ENCODE measurements at places on chromosomes 16 and 17.

DNA sequence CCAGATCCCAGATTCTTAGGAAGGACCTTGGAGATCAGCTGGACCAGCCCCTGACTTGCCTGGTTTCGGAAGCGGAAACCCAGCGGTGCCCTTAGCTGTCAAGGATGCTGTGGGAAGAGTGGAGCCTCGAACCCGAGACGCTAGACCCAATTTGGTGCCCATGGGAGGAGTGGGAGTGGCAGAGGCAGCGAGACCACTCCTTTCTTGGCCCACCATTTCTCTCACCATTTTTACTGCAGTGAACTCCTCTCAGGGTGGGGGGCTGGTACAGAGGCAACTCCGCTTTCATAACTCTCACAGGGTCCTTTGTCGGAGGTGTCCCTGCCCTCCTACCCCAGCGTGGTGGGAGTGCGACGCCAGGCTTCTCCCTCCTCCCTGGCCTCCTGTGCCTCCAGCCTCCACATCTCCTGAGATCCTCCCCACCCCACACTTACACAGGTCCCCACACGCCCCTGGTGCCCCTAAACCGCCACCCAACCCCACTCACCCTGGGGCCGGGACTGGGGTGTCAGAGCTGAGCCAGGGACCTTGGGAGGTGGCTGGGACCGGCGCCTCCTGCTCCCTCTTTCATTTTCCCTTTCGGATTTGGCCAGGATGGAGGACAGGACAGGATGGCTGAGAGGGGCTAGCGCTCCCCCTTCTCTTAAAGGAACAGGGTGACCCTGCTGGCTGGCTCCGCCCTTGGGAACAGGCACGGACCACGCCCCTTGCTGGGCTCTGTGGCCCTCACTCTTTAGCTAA lies at the start of gene GJD3:
Gene GJD3 (minus strand): TSS at position 617 of the 741 bp plus-strand sequence. CDS start 922 bp downstream, outside the sequence.
- no peak for DNase-seq

DNA sequence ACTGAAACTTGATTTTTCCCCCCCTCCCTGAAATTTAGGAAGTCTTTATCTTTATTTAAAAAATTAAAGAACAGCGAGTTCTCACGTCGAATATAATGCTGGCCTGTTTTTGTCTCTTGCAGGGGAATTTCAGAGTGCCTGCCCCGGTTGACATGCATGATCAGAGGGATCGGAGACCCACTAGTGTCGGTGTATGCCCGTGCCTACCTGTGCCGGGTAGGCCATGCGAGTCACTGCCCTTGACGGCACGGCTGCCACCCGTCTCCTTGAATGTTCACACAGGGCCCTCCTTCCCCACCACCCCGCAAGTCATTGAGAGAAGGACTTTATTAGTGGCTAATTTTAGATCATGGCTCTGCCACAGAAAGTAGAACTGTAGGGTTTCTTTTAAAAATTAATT lies 54.7 kb downstream of the VPS35L start:
- DNase-seq, result no peak

DNA sequence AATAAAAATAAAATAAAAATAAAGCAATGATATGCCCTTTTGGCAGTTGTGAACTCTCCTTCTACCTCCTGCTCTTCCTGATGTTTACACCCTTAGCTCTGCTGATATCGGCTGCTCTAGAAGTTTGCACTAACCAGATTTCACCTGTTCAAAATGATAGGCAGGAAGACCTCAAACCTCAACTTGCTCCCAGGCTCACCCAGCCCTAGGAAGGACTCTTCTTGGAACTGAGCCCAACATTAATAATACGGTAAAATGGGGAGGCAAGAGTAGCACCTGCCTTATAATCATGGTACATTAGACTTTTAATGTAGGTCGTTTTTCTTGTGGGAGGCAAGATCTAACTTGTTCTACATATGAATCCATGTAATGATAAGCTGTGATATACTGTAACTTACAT lies 61.2 kb upstream of the MED13 start:
- DNase-seq, result no peak

DNA sequence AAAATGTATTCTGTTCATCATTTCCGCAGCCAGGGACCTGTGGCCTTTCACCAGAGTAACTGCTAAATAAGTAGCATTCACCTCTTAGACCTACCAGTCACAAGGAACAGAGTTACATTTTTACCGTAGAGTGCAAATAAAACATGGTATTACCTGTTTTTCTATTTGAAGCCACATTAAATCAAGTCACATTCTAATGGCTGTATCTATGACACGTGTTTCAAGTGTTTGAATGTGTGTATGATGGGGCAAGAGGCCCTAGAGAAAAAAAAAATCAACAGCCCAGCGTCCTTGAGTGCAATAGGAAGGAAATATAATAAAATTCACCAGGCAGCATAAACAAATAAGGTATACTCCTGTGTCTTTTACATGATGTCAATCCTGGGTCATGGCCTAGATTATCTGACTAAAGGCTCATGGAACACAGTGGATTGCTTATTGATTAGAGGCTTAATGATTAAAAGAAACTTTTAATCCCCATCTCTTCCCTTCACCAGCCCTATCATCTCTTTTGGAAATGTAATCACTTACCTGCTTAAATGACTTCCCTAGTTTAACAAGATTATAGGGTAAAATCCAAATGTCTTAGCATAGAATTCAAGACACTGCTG lies 168.7 kb upstream of the CDH5 start:
- no peak for DNase-seq

- DNase-seq, result no peak
These were observed 177.0 kb upstream of the IRX6 start for GRCh38 chr16:55146966-55147365.

DNA sequence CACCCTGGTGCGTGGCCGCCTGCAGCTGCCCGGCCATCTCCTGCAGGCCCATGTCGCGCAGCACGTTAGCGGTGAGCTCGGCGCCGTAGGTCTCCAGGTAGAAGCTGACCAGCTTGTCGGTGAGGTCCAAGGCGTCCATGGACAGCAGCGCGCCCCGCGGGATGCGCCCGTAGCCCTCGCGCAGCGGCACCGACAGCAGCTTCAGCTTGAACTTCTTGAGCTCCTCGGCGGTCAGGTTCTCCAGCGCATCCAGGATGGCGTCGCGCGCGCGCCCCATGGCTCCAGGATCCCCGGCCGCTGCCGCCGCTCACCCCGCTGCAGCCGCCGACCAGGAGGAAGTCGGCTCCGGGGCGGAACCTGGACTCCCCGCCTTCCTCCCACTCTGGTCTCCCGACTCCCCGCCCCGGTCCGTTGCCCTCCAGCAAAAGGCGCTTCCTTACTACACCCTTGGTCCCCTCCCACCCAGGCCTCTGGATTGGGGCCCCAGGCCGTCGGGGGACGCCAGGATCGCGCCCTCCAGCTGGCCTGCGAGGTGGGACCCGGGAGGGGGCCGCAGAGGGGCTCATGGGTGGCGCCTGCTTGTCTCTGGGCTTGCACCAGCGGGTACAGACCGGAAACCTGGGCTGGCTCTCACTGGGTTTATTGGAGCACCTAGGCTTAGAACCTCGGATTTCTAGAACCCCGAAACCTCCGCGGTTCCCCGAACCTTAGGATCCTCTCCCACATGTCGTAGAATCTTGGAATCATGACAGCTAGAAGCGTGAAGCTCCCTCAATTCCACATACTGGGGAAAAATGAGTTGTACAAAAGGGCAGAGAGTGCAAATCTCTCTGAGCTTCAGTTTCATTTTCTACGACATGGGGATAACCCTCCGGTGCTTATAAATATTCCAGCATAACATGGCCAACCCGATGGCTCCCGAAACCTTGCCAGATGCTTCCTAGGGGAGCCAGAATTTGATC lies at the start of gene PYCARD:
Gene PYCARD (minus strand): TSS at position 347 of the 962 bp plus-strand sequence. CDS start 70 bp downstream, at position 277.
- DNase-seq, result no peak

DNA sequence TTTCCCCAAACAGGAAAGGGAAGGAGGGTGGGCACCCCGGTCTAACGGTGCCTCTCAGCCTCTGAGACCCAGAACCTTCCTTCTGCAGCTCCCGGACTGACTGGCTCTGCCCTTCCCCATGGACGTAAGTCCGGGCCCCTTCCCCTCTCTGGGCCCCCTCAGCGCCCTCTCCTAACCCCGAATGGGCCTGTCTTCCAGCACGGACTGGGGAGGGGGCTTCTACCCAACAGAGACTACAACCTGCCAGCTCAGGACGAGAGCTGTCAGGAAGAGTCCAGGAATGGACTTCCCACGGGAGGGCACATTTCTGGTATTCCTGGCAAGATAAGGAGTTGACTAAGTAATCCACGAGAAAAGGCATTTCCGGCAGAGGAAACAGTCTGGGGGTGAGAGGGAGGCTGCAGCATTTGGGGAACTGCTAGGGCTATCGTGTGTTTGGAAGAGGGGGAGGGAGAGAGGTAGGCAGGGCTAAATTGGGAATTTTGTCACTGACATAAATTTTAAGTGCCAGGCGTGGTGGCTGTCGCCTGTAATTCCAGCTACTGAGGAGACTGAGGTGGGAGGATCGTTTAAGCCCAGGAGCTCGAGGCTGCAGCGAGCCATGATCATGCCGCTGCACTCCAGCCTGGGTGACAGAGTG lies 12.1 kb upstream of the ALDOA start:
- no peak for DNase-seq
